ENCODE measurements at places on chromosomes 4 and X.

DNA sequence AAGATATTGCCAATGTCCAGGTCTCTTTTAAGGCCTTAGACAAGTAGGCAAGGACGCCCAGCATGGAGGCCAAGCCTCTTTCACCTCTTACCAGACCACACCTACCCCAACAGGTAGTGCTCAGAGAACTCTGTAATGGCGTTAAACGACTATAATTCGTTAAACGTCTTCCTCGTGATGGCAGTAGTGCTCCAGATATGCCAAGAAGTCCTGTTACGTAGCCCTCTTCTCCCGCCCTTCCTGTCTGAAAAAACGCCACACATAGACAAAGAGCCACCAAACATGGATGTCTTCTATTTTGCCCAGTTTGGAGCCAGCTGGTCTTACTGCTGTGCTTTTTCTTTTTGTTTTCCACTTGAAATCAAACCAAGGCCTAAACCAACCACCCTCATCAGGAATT, 190.7 kb downstream of the OR13H1 start:
- peak; percentile 72 for DNase-seq

DNA sequence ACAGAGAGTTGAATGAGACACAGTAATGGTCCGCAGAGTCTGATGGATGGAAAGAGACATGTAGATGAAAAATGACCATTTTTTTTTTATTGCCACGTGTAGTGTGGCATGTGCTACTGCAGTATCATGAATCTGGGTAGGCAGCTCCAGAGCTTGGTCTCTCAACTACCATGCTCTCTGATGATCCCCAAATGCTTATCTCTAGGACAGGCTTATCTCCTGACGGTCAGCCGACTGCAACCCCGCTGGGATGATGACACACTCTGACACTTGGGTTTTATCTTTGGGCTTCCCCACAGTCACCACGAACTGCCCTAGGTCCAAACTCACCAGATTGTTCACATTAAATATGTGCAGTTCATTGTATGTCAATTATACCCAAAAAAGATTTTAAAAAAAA, 239.7 kb downstream of the QDPR start:
- no peak for DNase-seq

DNA sequence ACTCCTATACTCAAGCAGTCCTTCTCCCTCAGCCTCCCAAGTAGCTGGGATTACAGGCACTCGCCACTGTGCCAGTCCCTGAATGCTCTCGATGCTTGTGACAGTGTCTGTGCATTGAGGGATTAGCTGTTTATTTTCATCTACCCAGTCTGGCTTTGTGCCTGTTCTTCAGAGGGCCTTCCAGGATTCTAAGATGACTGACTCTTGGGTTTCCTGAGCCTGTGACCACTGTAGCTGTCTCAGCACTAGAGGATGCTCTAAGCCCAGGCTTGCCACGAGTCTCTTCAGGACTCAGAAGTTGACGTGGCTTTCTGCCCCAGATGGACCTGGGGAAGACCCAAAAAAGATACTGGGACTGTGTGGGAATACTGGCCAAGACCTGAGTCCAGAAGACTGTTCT, 201.4 kb downstream of the ARHGAP10 start:
- DNase-seq: no peak

DNA sequence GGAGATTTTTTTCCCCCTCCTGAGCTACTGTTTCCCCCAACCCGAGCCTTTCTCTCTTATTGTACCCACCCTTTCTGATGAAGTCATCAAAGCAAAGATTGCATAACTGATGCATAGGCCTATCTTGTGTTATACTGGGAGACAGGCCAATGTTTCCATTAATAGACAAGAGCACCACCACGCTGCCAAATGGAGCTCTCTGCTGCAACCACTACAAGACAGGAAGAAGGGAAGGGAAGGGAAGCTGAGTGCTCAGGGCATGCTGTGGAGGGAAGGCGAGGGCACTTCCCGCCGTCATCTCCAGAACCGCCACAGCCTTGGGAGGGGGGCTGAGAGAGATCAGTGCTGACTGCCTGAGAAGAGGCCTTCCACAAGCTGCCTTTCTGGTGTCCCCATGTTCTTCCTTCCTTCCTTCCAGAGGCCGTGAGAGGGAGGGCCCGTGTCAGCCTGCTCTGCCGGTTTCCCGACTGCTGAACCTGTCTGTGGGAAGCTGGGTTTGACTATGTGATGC, 75.0 kb downstream of the MGST2 start:
- peak; percentile 75 for DNase-seq

- DNase-seq: no peak
Measured at GRCh38 chr4:77538144-77538543, 67.5 kb upstream of the CXCL13 start.

- no peak for DNase-seq
Measured at GRCh38 chrX:24167719-24168472, 18.4 kb downstream of the ZFX start.
